ENCODE measurements at places on chromosomes 6 and 20.

DNA sequence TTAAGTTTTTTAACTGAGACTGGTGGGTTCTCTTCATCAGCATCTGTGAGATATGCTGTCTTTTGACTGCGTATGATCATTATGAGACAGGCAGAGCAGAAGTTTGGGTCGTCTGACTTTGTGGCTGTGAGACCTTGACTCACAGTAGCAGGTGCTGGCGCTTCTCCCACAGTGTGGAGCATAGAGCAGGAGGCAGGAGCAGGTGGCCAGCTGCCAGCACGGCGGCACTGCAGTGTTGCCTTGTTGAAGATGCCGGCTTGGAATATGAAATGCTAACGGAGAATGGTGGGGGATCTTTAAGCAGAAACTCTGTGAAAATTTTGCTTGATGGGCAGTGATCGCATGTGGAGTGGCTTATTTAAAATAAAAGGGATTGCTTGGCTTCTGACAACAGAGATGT lies 105.0 kb downstream of the TIAM2 start:
- DNase-seq: no peak

- DNase-seq: no peak
These were observed 278.2 kb downstream of the CLIC5 start for GRCh38 chr6:45737331-45738056.

DNA sequence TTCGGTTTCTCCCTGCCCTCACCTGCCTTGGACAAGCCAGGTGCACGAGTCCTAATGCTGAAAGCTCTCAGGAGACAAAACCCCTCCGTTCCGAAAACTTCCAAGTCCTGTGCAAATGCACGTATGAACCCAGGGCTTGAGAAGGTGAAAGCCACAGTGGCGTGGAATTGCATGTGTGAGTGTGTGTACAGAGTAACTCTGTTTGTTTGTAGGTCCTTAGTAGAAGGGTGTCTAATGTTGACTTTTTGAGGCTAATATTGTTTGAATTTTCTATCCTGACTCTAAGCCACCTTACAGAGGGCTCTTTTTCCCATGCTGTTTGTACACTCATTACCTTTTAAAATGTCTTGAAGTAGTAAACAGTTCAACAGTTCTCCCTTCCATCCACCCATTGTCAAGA lies 129.1 kb downstream of the FOXA2 start:
- DNase-seq: no peak

DNA sequence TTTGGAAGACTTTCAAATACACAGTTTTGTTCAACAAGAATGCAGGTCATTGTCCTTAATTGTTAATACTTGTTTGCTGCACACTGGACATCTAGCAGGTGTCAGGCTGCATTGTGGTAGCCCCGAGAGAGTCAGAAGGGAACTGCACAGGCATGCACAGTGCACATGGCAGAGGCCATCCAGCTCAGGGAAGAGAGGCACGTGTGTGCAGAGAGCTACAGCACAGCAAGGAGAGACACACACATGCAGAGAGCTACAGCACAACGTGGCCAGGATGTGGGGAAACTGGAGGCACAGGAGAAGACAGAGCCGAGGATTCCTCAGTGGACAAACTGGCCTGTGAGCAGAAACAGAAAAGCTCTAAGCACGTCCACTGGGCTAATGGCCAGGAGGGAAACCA lies 272.0 kb downstream of the SMOC2 start:
- DNase-seq: no peak

DNA sequence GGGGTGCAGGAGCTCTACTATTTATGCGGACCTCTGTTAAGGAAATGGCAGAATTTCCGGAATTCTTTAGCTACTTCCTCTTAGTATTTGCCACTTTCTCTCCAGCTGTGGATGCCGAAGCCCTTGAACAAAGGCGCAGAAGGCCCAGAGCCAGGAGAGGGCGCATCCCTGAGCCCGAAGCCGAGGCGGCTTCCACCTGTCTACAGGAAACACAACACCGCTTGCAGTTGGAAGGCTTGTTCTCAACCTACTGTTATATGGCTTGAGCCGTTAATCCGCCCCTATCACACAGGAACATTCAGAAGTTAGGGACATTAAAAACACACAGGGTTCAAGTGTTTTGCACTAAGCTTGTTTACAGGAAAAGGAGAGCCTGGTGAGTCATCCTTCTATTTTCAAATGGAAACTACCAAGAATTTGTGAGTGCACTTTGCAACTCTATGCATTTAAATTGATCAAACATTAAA lies 417.1 kb downstream of the BCKDHB start:
- no peak for DNase-seq

GRCh38 chr6:30029588-30029987 lies 31.5 kb upstream of the POLR1H start:
- no peak for DNase-seq

DNA sequence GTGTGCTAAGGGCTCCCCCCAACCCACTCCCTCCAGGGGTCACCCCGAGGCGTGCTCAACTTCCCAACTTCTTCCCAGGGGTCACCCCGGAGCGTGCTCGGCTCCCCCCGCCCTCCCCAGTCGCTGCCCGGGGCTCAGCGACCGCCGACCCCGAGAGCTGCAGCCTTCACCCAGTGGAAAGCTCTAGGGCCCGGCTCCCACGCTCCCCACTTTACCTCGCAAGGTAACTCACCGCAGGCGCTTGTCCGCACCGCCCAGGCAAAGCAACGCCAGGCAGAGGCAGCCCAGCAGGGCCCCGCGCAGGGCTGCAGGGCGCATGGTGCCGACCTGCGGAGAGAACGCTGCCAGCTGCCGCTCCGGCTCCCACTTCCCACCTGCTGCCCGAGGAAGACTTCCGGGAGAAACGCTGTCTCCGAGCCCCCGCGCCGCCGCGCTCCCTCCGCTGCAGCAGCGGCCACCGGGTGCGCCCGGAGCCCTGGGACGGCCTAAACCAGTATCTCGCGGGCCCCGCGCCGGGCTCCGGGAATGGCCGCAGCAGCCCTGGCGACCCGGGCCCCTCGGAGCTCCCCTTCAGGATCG lies 396 bp downstream of the RNASET2 start:
- no peak for DNase-seq

DNA sequence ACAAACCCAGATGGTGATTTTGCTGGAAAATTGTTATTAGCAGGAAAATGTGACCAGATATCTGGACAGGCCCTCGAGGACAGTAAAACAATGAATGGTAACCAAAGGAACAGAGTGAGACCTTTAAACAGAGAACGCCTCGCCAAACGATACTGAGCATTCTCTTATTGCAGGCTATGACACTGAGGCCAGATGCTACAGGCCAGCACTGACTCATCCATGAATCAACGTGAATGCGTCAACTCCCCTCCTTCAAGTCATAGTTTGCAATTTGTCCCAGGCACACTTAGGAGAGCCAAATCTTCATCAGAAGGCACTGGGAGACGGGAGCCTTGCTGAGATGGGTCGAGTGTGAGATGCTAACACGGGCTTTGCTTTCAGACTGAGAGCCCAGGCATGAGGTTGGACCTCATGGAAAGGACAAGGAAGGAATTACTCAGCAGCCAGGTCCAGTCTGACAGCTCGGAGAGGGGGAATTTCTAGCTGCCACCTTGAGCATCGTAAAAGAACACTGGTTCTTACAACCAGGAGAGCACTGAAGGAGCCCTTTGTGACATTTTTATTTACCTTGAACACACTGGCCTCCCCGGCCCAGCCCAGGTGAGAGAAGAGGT lies 60.7 kb downstream of the BMP7 start:
- DNase-seq: no peak

DNA sequence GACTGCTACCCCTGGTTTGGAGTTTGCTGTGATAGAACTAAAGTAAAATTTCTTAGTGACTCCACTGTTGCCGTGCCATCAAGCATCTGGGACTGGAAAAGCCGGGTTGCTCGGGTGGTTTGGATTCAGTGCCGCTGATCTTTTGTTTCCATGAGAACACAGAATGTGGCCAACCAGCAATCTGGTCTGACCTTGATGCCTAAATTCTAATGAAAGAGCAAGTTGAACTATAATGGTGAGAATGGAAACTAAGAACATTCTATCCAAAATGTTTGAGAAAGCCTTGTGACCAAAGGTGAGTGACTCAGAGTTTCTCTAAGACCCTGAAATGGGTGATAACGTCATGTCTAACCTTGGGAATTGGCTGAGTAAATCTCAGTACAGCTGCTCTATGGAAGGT lies 9.9 kb upstream of the PI16 start:
- no peak for DNase-seq

GRCh38 chr6:6972456-6972855 lies 135.3 kb upstream of the RREB1 start:
- DNase-seq: no peak

GRCh38 chr20:48295966-48296421 lies 510.7 kb upstream of the SULF2 start:
- no peak for DNase-seq

DNA sequence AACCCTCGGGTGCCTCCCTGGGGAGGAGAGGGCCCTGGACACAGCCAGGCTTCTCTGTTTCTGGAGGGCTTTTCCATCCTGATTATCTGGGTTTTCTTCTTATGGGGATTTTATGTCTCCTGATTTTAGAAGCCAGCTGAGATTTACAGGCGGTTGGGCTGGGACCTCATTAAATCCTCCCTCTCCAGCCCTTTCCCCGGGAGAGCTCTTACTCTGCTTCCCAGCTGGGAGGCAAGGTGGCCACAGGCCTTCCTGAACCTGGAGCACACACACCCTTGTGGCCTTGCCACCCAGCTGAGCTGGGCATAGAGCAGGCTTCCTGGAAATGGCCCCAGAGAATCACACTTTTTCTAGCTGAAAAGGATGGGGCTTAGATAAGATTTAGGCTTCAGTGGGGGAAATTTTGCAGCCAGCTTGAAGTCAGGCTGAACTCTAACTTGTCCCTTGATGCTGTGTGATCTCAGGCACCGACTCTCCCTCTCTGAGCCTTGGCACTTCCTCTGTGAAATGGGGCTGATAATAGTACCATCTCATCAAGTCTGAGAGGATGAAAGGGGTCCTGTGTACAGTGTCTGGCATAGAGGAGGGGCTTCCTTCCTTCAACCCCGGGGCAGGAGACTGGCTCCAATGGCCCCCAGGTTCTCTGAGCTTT lies 16.6 kb downstream of the VSTM2L start:
- no peak for DNase-seq

DNA sequence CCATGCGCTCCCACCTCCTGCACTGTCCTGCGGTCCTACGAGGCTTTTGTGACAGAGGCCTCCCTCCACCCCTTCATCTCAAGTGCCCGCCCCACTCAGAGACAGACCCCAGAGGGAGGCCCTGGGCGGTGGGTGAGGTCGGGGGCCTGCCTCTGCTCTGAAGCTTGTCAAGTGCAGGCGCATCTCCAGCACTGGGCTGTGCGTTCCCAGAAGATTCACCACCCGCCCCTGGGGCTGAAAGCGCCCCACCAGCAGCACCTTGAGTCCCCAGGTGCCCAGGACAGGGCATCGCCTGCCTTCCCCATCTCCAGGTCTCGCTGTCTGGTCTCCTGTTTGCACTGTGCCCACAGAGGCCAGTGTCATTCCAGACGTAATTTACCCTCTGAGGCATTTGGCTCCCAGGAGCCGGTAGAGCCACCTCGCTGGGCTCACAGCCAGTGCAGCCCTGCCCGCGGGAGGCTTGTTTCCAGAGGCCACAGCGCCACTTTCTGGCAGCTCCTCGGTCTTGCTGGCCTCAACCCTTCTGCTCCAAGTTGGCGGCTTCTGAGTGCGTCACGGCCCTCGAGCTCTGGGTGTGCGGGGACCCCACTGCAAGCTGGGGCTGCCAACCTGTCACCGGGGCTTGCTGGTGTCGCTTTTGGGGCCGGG lies 191.1 kb downstream of the TAF4 start:
- DNase-seq: no peak

DNA sequence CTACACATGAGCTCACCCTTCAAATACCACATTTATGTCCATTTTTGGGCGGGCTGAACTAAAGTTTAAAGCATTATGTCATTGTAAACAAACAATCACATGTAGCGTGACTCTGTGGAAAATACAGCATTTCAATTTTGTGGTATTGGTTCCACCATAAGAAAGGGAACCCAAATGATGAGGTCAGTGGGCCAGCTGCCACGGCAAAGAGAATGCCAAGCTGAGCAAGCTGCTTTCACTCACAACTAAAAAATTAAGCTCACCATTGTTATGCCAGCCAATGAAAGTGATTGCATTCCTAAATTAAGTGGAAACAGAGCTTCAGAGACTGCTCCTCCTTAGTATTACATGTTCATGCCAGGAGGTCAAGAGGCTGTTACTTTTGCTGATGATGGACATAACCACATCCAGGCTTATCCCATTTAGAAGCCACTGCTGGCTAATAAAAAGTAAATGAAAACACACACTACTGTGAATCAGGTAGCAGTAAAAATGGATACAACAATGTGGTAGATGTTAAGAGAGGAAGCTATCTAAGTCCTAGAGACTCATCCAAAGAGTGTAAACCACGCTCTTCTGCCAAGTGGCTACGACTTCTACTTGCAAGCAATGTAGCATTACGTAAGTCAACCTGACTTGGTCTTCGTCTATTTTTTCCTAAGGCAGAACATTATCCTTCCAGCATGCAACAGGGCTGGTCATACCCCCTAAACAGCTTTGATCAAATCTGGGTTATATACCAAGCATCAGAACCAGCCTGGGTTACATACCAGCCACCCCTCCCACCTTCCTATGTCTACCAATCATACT lies 164.8 kb downstream of the BACH2 start:
- DNase-seq: no peak

DNA sequence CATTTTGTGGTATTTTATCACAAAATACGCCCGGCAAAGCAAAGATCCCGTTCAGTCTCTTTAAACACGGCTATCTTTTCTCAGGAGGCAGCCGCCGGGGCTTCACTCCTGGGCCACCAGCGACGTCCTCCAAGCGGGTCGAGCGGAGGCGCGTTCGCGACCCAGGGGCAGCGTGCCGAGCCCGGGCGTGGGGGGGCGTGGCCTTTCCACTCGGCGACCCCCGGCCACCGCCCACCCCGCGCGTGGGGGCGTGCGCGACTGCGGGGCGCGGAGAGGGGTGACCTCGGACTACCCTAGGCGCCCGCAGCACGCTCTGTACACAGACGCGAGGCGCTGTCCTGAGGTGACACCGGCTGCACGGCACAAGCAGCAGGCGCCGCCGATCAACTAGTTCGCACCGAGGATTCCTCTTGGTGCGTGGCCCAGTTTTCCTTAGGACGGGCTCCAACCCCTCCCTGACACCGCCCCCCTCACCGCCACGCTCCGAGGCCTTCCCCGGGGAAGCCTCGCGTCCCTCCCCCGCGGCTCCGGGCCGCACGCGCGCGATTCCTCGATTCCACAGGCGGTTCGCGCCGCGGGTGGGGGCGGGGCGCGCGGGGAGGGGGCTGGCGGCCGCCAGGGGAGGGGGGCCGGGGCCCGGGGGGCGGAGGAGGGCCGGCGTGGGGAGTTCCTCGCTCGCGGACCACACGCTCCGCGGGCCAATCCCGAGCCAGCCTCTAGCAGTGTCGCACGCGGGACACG lies 1.1 kb upstream of the JARID2 start:
- DNase-seq: no peak

DNA sequence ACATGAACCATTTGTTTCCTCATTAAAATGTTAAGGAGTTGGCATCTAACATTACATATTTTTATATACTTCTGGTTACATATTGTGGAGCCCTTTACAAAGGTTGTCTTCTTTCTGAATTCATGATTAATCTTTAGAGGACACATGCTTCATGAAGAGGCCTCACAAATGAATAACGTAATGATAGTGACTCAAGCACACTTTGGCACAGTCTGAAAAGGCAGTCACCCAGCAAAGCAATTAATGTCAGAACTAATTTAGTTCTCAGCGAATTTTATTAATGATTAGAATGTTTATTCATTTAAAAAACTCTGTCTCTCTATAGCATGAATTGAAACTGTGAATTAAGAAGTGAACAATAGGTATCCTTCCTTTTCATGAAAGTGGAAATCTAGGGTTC lies 854.2 kb downstream of the PHF3 start:
- DNase-seq: no peak
